Right lung (tissue), 10 donors: ENCODE measurements at places on chromosomes 2 and 18. TPM values are rescaled to one million over a fixed set of nuclear protein-coding genes. Genes with fewer than 3 reads are reported as not detected.

Gene INPP5D
- 8.4 TPM for polyA plus RNA-seq

Gene IL1B
- polyA plus RNA-seq = 1.3 TPM

Gene ALPI
- polyA plus RNA-seq = not detected

DNA sequence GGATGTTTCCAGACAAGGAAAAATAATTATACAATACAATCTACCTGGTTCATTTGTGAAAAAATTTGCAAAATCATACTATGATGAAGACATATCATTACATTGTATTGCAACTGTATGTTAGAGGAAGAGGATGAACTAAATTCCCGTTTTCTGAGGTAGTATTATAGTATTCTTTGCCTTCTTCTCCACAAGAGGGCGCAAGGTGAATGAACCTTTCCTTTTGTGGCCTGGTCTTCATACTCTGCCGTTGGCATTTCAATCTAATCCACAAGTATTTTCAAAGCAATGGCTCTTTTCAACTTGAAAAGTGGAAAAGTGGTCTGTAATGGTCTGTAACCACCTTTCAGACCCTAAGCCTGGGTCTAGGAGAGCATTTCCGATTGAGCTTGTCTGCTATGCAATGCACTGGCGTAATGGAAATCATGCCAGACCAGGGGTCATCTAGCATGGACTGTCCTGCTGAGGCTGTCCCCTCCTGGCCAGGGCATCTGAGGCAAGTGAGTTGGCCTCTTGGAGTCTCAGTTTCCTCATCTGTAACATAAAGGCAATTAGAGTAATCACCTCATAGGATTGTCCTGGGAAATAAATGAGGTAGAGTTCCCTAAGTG is 30.8 kb upstream of the ZNF396 start:
- peak; percentile 58 for DNase-seq

GRCh38 chr2:109375131-109375561 is 238.6 kb downstream of the SEPTIN10 start:
- DNase-seq = no peak

GRCh38 chr2:147490401-147491261 is 354.2 kb upstream of the ACVR2A start:
- DNase-seq = no peak

GRCh38 chr2:222701721-222702131 is 30.3 kb downstream of the MOGAT1 start:
- DNase-seq = no peak

GRCh38 chr2:240254337-240255164 is 114.1 kb upstream of the OTOS start:
- DNase-seq = no peak

GRCh38 chr2:11325961-11326676 is 18.3 kb downstream of the ROCK2 start:
- no peak for DNase-seq

Gene NCKAP1
- 116 TPM for polyA plus RNA-seq

GRCh38 chr2:63287956-63288355 is 237.3 kb downstream of the OTX1 start:
- DNase-seq = no peak

DNA sequence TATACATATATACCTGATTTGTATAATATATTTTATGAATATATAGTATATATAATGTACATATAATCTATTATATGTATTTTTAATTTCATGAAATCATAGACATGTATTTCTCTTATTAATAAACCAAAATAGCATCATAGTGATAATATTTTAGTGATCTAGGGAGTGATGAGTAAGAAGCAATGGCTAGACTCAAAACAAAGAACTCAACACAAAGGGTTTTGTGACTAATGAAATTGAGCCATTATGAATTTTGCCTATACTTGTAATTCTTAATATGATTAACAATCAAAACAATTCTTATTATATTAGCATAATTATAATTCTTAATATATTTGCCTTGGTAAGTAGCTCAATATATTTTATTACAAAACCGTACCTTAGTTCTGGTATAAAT is 1614.1 kb upstream of the TMEFF2 start:
- no peak for DNase-seq

- DNase-seq = no peak
Measured at GRCh38 chr18:22921772-22922171, 11.4 kb upstream of the RBBP8 start.

Gene ABCG8
- 0.41 TPM for polyA plus RNA-seq

Gene ELOA2
- polyA plus RNA-seq = not detected

GRCh38 chr2:73897934-73898333 is 5.1 kb downstream of the ACTG2 start:
- DNase-seq = no peak

Gene ZNF519
- 25.0 TPM for polyA plus RNA-seq

Gene ALK
- polyA plus RNA-seq = 0.04 TPM

- no peak for DNase-seq
Measured at GRCh38 chr2:106882673-106883072, 3.3 kb downstream of the ST6GAL2 start.

- DNase-seq = no peak
Measured at GRCh38 chr18:452816-453215, 47.7 kb downstream of the COLEC12 start.

- no peak for DNase-seq
Measured at GRCh38 chr2:230762317-230762896, 49.8 kb downstream of the CAB39 start.

DNA sequence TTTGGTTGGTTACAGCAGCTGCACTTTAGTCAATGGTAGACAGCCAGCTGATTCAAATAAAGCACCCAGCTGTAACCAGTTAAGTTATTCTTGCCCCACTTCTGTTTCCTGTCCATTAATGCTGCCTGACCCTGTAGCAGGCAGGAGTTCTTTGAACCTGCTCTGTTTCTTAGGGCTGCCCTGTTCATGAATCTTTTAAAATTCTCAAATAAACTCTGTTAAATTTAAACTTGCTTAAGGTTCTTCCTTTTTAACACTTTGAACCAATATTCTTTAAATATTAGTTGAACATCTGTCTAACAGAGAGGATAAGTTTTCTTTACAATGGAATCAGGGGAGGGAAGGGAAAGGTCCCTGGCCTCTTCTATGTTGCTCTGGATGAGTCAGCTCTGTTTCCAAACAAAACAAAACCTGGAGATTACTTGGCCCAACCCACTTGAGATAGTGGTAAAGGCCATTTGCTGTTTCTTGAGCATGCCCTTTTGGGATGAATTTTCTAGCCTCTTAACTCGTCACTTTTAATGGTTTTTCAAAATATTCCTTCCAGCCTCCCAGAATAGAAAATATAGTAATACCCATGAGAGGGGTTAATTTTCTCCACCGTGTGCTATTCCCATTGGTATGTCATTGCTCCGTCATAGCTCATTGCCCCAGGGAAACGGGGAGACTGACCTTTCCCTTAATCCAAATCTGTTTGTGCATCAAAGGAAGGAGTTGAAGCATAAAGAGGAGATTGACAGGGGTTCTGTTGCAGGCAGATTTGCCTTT is 112.1 kb upstream of the FHL2 start:
- no peak for DNase-seq

DNA sequence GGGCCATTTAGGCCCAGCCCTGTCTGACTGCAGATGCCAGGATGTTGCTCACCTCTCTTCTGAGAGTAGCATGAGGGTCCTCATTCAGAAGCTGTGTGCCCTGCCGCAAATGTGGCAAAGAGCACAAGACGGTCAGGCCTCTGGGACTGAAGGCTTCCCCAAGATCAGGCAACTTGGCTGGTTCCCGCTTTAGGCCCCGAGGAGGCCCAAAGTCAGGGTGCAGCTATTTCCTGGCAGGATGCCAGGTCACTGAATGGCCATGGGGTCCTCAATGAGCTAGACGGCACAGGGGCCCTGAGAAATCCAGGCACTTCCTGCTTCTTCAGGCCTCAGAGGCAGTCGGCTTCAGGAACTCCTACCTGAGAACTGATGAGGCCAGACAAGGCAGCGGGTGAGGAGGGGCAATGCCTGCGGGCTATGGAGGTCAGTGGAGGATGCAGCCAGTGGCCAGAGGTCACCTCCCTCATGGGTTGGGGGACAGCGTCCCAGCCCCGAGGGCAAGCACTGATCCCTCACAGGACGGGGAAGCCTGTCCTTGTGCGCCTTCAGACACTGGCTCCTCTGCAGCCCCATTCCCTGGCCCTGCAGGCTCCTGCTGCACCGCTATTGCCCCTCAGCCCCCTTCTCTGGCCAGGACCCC is 44.9 kb downstream of the LMAN2L start:
- DNase-seq = no peak

Gene TRIB2
- 64.7 TPM for polyA plus RNA-seq

DNA sequence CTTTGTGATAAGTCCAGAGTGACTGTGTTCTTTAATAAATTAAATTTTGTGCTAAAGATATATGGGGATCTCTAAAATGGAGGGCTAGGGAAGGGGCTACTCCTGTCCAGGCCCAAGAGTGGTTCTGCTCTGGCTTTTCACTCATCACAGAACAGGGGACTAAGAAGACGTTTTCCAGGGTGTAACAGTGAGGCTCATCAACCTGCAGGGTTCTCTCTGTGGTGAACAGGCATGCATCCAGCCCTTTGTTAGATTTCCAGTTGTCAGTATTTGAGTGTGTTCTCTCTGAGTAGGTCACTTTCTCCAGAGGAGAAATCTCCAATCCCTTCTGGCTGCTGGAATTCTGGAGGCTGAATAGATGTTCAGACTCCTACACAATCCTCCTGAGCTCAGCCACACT is 408.9 kb downstream of the PLCL1 start:
- no peak for DNase-seq

- peak; percentile 75 for DNase-seq
Measured at GRCh38 chr2:84435345-84436025, 23.6 kb downstream of the SUCLG1 start.

DNA sequence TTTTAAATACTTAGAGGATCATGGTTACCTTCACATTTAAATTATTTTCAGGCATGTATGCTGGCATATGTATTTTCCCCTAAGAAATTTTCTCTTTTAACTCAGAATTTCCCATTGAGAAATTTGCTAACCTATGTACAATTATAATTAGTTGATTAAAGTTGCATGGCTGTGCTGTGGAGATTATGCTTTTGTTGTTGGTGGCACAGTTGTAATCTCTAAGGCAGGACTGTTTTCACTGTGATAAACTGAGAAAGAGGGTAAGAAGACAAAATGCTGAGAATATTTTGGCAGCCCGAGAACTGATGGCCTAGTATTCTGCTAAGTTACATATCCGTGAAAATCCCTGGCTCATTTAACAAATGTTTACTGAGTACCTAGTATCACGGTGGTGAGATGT is 1.4 kb downstream of the VRK2 start:
- DNase-seq = no peak

DNA sequence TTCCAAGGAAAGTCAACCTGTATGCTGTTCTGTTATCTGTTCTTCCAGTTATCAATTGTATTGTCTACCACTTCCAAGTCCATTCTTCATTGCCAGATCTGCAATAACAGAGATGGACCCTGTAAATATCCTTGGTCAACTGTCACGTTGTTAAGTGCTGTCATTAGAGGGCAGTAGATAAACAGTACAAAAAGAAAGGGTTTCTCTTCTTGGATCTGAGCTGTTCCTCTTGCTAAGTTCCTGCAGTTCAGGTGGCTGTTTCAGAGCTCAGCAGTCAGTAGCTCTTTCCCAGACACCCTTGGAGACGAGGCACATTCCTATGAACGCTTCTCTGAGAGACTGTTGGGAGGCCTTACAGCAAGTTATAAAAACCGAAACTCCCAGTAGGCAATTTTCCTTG is 957.1 kb upstream of the CHAC2 start:
- DNase-seq = no peak

- DNase-seq = no peak
Measured at GRCh38 chr2:177397481-177398289, 5.1 kb downstream of the AGPS start.

Gene MOCOS
- 1.1 TPM for polyA plus RNA-seq

GRCh38 chr2:225416616-225417367 is 17.3 kb downstream of the NYAP2 start:
- DNase-seq = no peak

GRCh38 chr18:3450012-3450798 is at the start of gene TGIF1:
Gene TGIF1, plus strand, starts transcription at chr18:3450172. Its CDS starts 318 bp downstream, at chr18:3450490.
- DNase-seq = peak; percentile 84

- DNase-seq = no peak
Measured at GRCh38 chr2:86335865-86336674, 1.4 kb downstream of the REEP1 start.

Gene ESPNL
- 8.8 TPM for polyA plus RNA-seq

DNA sequence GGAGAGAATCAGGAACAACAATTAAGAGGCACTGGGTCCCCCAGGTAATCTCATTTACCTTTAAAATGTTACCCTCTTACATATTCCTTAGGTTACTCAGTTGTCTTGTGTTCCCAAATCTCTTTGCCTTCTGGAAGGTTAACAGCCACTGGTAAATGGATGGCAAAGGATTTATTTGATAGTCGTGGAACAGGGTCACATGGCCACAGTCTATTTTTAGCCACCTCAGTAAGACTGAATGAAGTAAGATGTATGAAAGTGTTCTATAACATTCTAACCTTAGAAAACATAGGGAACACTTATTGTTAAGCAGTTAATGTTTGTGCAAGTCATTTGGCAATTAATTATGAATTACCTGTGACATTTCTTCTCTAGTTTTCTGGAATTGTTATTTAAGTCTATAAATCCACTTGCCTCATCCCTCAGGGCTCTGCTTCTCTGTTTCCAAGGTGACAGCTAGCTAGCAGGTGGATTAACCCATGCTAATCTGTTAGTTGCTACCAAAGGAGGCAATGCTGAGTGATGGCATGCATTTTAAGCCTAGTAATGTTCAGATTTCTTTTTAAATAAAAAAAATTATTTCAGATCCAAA is 211.0 kb downstream of the PIK3C3 start:
- DNase-seq = no peak

DNA sequence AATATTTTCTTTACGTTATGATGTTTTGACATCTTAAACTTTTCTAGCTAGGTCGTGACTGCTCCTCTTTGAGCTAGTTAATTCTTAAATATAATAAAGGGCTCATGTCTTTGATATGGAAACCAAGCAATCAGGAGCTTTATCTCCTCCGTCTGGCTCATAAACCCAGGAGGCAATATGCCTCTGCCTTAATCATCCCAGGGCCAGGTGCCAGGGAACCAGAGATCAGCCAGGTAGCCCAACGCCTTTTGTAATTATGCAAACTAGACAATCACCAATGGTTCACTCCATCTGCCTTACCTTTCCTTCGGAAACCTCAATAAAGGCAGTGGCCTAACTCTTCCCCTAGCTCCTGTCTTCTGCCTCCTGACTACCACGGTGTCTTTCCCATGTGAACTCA is 213.7 kb downstream of the KCNJ3 start:
- no peak for DNase-seq

DNA sequence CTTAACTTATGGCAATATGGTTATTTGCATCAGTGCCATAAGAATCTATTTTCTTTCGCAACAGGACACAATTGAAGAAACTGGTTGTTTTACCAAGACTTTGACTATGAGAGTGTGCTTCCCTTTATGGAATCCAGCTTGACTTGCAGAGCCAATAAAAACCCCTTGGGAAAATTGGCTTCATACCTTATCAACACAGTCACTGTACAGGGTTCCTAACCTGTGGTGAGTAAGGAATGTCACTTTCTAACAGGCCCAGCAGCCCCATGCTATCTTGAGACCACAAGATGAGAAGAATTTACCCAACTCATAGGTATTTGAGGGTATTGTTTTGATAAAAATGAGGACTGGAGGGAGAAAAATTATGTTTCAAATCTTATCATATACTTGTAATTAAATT is 418.5 kb upstream of the MAP2 start:
- no peak for DNase-seq
